AG04450 (cell line): ENCODE measurements at places on chromosomes 5 and 9. TPM values are rescaled to one million over a fixed set of nuclear protein-coding genes. Genes with fewer than 3 reads are reported as not detected.

Gene PCDHA10
- 0.01 and 0.02 TPM in 2 replicates for polyA plus RNA-seq

Gene LCN6
- not detected in 2 replicates for polyA plus RNA-seq

Gene DAB2
- 177 and 206 TPM in 2 replicates for polyA plus RNA-seq

Gene UTP15
- 11.3 and 15.3 TPM in 2 replicates for polyA plus RNA-seq

Gene OCLN
- 1.4 and 2.1 TPM in 2 replicates for polyA plus RNA-seq

Gene ENTPD8
- polyA plus RNA-seq: not detected in 2 replicates

Gene SH3GL2
- polyA plus RNA-seq: 0.04 and 0.05 TPM in 2 replicates

Gene SLC45A2
- not detected in 2 replicates for polyA plus RNA-seq

Gene TAF1L
- polyA plus RNA-seq: 0.01 TPM in 1 of 2 replicates, not detected in the other

DNA sequence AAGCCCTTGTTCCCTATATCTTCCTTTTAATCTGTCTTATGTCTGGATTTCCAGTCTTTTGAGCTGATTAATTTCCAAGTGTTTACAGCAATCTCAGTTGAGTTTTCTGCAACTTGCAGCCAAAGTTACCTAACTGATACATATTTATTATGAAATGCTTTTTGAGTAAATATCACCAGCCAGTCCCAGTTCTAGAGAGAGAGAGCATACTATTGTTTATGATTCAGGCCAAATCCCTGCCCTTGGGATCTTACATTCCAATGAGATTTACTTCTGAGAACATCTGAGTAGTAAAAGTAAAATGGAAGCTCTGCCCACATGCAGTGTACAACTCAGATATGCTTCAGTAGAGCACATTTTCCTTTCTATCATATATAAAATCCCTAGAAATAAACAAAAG lies 661.7 kb downstream of the KCTD16 start:
- DNase-seq: no peak

GRCh38 chr9:7542693-7543092 lies 256.9 kb downstream of the DMAC1 start:
- no peak for DNase-seq

DNA sequence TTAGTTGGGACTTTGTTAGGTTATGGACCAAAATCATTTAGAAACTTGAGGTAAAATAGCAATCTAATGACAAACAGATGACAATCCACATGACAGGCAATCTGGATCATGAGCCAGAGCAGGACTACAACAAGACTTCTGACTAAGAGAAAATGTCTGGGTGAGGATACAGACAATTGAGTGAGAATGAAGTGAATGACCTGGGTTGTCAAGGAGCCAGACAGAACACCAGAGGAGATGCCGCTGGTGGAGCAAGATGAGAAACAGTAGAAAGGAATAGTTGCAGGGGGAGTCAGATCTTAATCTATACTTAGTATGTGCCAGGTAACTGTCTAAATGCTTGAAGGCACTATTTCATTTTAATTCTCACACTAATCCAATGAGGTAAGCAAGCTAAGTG lies 277.8 kb downstream of the PRELID2 start:
- DNase-seq: no peak

DNA sequence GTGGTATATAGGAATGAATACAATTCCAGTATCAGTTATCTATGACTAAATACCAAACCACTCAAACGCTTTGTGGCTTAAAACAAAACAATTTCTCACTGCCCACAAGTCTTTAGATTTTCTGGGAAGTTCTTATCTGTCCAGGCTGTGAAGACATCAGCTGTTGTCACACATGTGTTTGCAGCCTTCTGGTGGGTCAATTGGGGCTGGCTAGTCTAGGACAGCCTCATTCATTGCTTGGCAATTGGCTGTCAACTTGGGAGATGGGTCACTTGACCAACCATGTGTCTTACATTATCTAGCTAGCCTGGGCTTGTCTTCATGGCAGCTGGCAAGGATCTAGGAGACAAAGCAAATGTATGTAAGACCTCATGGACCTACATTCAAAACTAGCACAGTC lies 53.8 kb upstream of the PAPPA start:
- DNase-seq: no peak

DNA sequence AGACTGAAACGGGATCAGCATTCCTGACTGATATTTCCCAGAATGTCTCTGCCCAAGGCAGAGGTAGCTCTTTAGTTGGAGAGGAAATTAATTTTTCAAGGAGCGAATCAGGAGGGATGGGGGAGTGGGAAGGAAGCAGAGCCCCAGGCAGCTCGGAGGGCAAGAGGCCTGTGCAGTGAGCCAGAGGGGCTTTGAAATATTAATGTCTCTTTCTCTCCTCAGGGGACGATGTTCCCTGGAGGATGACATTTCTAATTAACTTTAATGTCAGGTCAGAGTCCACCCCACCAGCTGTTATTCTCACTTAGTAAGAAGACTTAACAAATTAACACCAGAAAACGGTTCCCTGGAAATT lies 45.6 kb downstream of the SLC6A7 start:
- DNase-seq: no peak

DNA sequence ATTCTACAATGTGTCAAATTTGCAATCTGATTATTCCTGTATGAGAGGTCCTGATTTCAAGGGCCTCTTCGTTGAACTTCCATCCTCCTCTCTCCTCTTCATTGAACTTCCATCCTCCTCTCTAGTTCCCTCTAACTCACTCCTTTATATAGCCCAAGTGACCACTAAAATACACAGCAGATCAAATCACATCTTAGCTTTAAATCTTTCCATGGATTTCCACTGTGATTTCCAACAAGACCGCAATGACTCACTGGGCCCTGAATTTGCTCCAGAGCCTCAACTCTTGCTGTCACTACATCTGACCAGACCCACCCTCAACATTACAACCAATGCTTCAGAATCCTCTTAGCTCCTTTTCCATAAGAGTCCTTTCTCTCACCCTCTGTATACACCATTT lies 59.1 kb upstream of the TMEM252 start:
- DNase-seq: no peak

DNA sequence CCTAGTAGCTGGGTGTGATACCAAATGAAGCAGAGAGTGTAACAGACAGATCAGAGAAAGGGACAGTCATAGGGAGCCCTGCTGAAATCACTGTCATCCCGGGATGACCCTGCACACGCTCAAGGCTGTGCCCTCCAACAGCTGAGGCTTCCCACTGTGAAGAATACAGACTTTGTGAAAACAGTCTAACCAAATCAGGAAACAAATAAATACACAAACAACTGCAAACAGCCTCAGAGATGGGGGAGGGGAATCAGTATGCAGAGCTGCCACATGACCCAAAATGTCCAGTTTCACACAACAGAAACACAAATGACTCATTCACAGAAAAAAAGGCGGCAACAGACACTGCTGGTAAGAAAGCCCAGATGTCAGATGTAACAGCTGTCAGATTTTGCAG lies 101.9 kb downstream of the ADAMTS2 start:
- DNase-seq: peak; percentile 21

DNA sequence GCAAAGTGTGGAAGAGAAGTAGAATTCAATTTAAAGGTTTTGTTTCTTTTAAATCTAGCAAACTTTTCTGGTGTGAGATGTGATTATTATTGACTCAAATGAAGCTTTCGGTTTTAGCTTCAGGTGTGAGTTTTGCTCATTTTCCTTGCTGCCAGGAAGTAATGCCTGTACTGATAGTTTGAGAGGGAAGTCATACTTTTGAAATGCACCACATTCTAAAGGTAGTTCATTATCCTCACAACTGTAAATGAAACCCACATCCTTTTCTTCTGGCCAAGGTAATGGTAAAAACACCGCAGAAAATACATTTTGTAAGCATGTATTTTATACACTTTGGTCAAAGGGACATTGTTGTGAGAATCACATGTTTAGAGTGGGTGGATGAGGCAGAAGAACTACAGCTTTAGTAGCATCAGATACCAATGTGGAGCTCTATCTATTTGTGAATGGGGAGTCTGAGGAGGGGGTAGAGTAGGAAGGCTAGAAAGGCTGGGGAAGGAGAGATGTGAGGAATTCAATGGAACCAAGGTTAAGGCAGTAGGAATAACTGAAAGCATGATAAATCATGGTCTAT lies 167.0 kb upstream of the CDKN2B start:
- DNase-seq: no peak

- no peak for DNase-seq
Measured at GRCh38 chr5:60763061-60763460, 63.1 kb upstream of the DEPDC1B start.

- DNase-seq: no peak
Measured at GRCh38 chr5:98471458-98471857, 302.0 kb upstream of the RGMB start.

GRCh38 chr5:89827359-89827758 lies 582.2 kb downstream of the CETN3 start:
- DNase-seq: no peak

DNA sequence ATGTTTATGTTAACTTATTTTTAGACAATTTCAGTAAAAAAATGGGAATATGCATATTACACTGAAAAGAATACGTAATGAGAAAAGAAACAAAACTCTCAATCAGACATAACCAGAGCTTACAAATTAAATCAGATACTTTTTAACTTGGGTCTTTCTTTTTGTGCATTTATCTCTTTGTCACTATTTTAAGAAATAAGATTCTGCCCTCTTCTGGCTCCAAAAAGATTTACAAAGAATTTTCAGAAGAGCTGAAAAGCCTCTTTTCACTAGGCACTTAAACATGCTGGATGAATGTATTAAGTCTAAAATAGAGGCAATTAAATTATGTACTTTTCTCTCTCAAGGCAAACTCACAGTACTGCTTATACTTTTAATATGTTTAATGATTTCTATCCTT lies 55.5 kb downstream of the CEP120 start:
- DNase-seq: no peak

GRCh38 chr5:119743927-119744326 lies 114.6 kb downstream of the FAM170A start:
- no peak for DNase-seq

- no peak for DNase-seq
Measured at GRCh38 chr5:5805916-5806315, 383.4 kb downstream of the ICE1 start.

GRCh38 chr9:101097210-101097609 lies 68.7 kb downstream of the PLPPR1 start:
- DNase-seq: no peak
